ENCODE measurements at places on chromosomes 7 and 10.

GRCh38 chr10:82668221-82668895, 793.4 kb downstream of the NRG3 start:
- DNase-seq = no peak

DNA sequence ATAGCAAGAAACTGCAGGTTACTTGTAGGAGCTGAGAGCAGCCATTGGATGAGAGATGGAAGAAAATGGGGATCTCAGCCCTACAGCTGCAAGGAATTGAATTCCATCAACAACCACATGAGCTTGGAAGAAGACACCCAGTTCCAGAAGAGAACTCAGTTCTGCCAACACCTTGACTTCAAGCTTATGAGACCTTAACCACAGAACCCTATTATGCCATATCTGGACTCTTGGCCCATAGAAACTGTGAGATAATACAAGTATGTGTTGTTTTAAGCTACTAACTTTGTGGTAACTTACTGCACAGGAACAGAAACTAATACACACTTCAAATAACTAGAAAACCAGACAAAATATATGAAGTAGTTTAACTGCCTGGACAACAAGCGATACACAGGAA, 212.4 kb upstream of the CACNA2D1 start:
- DNase-seq = no peak

DNA sequence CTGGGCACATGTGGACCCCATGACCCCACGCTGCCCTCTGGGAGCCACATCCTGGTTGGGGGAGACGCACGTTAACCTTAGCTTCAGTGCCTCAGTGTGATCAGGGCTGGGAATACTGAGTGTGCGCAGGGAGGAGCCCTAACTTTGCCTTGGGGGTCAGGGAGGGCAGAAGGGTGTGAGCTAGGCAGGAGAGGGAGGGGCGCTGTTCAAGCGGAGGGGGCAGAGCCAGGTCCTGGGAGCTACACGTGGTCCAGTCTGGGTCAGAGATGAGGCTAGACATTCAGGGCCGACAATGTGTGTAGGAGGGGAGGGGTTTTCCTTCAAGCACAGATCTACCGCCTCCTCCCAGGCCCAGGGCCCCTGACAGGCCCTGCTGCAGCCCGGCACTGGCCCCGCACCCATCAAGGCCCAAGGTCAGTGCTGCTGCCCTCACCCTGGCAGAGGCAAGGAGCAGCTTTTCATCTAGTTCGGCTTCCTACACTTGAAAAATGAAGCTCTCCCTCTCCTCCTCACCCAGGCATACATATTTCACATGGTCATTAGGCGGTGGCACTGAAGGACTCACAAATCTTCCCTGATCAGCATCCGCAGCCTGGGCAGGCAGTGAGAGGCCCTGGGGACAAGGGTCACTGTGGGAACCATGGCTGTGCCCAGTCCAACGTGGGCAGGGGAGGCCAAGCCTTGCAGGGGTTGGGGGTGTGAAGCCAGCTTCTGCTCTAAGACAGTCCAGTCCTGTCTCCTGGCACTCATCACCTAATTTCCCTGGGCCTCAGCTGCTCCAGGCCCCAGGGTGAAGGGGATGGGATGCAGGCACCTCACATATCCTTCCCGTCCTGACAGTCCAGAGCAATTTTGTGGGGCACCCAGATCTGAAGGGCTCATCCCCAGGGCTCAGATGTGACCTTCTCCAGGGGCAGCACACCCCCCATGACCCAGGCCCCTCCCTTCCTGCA, 47.3 kb downstream of the C10orf105 start:
- DNase-seq = peak; percentile 17

DNA sequence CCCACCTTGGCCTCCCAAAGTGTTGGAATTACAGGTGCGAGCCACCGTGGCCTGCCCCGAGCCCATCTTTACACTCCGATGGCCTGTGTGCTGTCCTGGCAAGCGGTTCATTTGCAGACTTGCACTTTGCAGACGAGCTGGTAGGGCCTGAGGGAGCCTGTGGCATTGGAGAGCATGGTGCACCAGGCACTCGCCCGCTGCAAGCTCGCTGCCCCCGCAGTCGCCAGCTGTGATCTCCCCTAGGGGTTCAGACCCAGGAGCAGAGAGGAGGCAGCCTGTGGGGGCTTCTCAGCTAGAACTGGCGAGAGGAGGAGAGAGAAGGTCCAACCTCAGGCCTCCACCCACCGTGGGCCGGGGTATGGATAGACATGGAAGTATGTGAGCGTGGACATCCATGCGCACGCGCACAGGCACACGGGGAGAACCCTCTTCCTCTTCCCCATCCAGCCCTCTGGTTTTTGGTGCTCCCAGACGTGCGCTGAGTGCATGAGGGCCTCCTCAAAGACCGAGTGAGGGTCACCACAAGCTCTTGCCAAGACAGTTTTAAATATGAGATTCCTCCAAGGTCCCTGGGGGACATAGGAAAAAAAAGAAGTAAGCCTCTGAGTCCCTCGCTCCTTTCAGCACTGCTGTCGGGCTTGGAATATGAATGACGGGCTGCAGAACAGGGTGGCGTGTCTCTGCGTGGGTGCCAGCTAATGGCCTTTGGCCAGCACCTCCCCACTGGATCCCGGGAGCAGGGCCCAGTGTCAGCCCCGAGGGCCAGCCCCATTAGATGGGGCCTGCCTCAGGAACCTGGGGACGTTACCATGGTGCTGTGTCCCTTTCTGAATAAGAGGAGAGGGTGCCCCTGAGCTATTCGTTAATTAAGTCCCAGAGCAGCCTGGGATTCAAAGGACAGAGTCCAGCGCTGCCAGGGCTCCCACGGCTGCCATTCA, 15.1 kb upstream of the TTYH3 start:
- DNase-seq = no peak

DNA sequence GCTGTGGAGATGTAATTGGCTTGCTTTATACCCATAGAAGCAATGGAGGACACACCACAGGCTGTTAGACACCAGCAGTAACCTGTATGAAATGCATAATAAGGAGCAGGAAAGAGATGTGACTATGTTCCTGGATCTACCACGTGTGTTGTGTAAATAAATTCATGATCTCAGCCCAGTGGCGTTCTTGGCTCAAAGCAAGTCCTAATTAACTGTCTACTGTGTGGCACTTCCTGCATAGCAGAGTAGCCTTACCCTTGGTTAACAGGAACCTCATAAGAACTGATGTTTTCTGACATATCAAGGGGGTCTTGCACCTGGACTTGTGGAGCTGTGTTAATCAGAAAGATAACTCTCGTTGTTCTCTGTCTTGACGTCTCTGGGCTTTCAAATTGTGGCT, 25.7 kb upstream of the FAM180A start:
- no peak for DNase-seq

- DNase-seq = no peak
Observed at GRCh38 chr10:80861882-80862281, 324.2 kb downstream of the SH2D4B start.
